ENCODE measurements at places on chromosomes 1 and 21. TPM values are rescaled to one million over a fixed set of nuclear protein-coding genes. Genes with fewer than 3 reads are reported as not detected.

- no peak for DNase-seq
These were observed 44.0 kb downstream of the ETS2 start for GRCh38 chr21:38849776-38850175.

Gene IGSF3
- total RNA-seq, result 2.1 TPM

Gene TNFSF18
- not detected for total RNA-seq

GRCh38 chr1:102434421-102434820 lies 437.7 kb upstream of the OLFM3 start:
- DNase-seq, result no peak

DNA sequence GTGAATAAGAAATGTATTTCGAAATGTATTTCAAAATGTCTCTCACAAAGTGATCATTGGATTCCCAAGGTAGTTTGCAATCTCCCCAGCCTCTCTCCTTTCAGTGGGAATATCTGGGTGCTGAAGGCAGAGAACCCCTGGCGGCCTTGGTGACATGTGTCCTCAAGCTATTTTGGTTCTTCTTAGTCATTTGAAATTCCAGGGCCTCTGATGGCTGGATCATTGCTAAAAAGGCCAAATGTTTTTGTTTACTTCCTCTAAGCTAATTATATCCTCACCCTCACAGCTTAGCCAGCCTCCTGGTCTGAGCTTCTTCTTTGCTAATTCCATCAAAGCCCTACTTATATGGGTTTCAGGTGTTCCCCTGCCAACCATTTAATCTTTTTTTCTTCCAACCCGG lies 71.2 kb downstream of the LRRC40 start:
- DNase-seq, result no peak

DNA sequence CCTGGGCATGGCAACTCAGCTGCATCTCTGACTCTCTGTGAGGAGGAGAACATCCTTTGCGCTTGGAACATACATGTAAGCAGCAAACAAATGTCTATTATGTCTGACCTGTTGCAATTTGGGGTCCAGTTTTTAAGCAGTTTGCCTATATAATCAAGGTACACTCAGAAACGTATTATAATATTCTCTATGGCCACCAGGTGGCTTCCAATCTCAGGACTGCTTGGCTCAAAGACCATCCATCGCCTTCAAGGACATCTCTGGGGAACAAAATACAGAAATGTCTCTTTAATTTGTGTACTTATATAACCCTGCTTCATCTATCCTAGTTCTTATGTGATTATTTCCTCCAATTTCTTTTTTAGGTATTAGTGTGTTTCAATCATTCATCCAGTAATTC lies 227.2 kb downstream of the OLFM3 start:
- DNase-seq, result no peak

- DNase-seq, result no peak
These were observed 288.9 kb downstream of the LRRIQ3 start for GRCh38 chr1:73909043-73909562.

Gene SLC35D1
- 39.6 TPM for total RNA-seq

- peak; percentile 53 for DNase-seq
These were observed 6.5 kb downstream of the URB1 start for GRCh38 chr21:32386195-32386870.

Gene MTARC2
- total RNA-seq, result 101 TPM

DNA sequence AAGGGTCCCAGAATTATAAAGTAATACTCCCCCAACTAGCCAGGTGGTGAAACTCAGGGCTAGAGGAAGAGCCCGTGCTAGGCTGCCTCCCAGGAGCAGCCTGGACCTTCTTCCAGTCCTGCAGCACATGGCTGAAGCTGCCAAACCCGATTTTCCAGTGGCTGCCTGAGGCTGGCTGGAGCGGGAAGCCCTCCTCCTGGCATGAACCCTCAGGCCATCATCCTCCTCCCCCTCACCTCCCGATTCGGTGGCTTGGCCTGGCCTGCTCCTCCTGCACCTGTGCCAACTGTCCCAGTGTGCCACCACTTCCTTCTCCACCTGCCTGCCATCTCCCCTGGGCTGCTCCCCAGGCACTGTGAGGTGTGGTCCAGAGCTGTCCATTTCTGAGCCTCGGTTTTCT lies 3.0 kb upstream of the TSPAN1 start:
- no peak for DNase-seq

Gene CELA3A
- not detected for total RNA-seq

DNA sequence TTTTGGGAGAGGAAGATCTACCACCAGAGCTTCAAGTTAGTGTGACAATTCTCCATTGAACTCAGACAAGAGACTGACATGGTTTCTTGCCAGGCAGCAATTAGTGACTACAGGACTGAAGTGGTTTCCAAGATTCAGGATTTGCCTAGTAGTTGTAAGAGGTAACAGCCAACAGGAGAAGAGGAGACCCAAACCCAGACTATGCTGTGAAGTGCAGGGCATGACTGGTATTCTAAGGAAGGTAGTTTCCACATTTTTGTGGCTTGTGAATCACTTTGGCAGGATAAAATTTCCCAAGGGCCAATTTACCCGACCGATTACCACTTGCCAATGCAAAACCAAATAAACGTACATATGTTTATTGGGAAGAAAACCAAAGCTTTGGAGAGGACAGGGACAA lies 14.7 kb upstream of the RAP1A start:
- no peak for DNase-seq

GRCh38 chr1:37676281-37677142 lies 15.8 kb upstream of the CDCA8 start:
- DNase-seq, result no peak

Gene SEMA4A
- 2.6 TPM for total RNA-seq

GRCh38 chr1:53987880-53988279 lies 30.1 kb downstream of the LDLRAD1 start:
- no peak for DNase-seq

DNA sequence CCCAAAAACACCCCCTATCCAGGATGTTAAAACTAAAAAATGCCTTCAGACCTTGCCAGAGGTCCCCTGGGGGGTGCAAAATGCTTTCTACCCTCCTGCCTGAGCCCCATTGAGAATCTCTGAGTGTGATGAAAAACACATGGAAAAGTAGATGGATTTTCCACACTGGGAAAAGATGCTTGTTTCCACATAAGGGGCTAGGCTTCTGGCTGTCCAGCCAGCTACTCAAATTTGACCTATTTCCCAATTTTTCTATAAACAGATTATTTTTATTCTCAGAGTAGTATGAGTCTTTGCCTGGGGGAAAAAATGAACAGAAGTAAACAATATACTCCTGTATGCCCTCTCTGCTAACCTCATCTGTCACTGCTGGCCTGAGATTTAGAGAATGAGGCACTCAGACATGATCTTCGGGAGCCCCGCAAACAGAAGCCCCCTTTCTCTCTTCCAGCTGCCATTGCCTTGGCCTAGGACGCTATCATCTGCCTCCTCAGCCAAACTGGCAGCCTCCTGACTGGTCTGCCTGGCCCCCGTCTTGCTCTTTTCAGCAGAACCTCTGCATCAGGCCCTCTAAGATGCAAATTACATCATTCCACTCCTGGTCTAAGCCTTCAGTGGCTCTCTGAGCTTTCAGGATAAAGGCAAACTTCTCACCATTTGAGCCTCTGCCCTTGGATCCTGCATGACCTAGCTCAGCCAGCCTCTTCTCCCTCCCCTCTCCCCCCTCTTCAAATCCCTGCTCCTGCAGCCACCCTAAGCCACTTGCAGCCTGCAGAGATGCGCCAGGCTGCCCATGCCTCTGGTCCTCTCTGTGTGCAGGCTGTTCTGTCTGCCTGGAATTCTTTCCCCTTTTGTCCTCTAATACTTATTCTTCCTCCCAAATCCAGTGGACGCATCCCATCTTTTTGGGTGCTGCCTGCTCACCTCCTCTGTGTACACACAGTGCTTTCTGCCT lies 39.7 kb upstream of the TMEM125 start:
- DNase-seq, result no peak

DNA sequence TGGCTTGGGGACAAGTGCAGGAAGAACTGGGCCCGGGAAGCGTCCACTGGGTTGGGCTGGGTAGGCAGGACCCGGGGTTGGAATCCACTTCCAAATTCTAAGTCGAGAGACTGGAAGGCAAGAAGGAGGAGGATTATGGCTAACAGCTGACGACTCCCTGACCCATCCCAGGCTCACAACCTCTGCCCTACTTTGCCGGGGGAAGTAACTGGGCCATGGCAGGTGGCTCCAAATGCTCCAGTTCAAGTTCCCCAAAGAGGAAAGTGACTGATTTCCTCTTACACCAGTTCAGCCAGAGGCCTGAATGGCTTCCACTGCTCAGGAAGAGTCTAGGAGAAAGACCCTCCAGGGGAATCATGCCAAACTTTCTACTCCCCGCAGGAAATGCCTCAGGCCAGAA lies 11.4 kb downstream of the EMC1 start:
- DNase-seq, result no peak

DNA sequence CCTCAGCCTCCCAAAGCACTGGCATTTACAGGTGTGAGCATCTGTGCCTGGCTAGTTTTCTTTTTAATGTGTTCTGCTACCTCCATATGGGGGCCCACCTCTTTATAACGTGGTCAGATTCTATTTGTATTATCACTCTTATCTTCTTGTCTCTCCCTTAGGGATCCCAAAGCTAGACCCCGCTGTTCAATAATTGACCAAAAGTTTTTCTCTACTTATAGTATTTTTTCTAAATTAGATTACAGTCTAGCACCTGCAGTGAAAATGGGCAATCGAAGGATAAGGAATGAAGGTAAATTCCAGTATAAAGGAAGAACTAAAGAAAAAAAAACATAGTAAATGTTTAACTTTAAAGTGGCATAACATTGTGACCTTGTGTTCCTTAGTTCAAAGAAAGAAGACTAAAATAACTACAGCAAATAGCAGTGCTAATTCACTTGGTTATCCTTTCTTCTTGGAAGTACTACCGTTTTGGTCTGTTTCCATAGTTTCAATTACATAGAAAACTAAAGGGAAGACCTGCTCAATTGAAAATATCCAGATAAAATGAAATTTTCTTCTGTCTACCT lies 24.1 kb downstream of the NFYC start:
- DNase-seq, result no peak

DNA sequence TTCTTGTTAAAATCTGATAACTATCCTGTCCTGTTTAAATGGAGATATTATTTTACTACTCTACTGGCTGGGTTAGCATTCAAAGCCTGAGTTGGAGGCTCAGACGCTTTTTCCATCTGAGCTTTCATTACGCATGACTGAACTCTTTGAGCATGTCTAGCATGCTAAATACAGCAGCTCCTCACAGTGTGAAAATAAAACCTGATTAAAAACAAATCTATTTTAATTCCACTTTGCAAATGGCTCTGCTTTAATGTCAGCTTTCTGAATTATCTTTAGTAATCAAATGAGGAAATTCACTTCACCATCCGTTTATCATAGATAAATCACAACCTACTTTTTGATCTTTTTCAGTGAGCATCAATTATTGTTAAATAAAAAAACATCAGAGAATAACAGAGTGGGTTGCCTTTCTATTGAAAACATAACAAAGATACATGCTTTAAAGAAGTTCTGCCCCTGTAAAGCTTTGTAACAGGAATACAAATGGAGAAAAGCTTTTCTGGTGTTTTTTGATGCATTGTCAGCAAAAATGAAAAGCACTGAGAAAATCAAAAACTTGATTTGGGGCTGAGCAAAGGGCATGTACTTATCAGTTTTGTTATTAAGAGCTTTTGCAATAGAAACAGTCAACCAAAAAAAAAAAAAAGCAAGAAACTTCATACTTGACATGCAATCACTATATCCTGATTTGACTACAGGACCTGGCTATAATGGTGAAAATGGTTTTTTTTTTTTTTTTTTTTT lies 3.5 kb upstream of the SPEN start:
- DNase-seq, result no peak

Gene TFF3
- total RNA-seq, result 5.8 TPM

DNA sequence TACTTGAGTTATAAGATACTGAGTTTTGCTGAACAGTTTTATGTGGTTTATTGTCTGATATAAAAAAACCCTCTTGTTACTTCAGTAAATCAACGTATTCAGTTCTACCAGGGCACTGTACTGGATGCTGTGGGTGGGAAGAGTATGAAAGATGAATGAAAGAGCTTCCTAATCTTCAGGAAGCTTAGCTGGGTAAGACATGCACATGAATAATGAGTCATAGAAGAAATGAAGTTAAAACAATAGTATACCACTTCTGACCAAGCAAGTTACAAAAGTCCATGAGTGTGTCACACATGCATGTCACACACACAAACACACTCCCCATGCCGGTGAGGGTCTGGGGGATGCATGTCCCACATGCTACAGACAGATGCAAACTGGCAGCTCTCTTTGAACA lies 105.9 kb downstream of the SIPA1L2 start:
- DNase-seq, result no peak

GRCh38 chr1:156662005-156662799 lies 15.0 kb downstream of the NES start:
- DNase-seq, result no peak

DNA sequence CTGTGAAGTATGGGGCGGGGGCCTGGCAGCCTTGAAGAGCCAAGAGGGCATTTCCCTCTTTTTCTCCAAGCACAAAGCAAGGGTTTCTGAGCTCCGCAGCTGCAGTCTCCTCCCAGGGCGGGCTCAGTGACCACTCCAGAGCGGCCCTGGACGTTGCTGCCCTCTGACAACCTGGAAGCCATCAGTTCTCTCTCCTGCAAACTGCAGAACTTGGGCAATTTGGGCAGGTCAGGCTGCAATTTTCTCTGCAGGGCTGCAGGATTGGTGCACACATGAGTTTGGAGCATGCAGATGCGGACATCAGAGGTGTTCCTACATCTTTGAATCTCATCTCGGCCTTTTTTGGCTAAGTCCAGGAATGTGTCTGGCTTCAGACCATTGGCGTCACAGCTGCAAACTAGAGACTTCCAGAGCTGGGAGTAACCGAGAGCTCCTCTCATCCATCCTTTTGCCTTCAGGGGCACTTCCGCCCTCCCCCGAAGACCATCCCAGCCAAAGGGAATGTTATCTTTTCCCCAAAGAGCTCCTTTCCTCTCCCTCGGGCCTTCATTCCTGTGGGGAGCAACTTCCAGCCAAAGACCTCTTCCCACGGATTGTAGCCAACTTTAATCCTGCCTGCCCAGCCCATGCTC lies 139.6 kb upstream of the WNT4 start:
- no peak for DNase-seq

Gene DSCAM
- not detected for total RNA-seq

Gene FCRLB
- 0.32 TPM for total RNA-seq

Gene CAMSAP2
- total RNA-seq, result 12.5 TPM

GRCh38 chr1:116587501-116588227 lies 16.8 kb upstream of the CD58 start:
- DNase-seq, result no peak

DNA sequence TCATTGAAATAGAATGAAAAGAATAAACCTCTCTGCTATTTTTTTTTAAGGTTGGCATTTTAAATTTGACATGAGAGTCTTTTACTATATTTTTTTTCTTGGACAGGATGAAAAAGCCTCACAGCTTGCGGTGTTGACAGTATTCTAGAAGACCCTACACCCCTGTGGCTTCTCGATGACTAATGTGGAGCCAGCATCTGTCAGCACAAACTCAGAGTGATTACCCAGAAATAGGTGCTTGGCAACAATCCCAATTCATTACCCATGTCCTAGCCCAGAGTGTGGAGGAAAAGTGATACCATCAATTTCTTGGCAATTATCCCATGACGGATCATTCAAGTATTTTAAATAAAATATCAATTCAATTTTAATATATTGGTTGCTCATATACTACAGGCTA lies 186.8 kb upstream of the MAP1LC3C start:
- no peak for DNase-seq

Measured in right lobe of liver (tissue), 6 donors.